ENCODE measurements at places on chromosomes 12 and 14. TPM values are rescaled to one million over a fixed set of nuclear protein-coding genes. Genes with fewer than 3 reads are reported as not detected.

OR4K1 gene
- total RNA-seq = not detected

FAM181A gene
- total RNA-seq = not detected

EIF2S3B gene
- total RNA-seq = not detected

DNA sequence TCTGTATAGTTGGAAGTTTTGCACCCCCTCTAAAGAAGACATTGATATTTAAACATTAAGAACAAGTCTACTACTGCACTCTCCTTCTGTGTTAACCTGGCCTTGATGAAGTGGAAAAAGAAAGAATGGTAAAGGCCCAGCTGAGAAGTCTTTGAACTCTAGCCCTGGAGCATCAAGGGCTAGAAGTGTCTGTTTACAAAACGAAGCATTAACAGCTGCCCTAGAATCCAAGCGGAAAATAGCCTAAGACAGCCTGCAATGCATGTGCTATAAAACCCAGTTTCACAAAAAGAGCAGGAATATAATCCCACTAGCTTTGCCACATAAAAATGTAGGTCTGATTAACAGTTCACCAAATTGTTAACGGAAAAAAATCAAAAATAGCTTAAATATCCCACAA lies 60.5 kb downstream of the NUMB start:
- peaks cover 3% of the 10 kb centered on the region for H3K4me1 ChIP-seq
- H3K27ac ChIP-seq = no peak overlapping the region
- H3K27me3 ChIP-seq = no peaks in the 10 kb centered on the region
- H3K4me3 ChIP-seq = no peak overlapping the region
- DNase-seq = no peak

DNA sequence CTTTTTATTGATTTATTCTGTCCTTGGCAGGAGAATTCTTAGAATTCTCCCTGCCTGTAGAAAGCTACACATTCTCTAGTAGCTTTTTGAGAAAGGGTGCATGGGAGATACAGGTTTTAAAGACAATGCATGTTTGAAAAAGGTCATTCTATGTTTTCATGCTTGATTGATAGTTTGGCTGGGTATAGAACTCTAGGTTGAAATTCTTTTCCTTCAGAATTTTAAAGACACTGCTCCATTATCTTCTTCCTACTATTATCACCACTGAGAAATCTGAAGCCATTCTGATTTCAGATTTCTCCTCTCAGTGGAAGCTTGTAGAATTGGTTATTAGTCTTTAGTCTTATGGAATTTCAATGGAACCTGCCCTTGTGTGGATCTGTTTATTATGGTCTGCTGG lies 14.0 kb downstream of the ATF7IP start:
- no peak for DNase-seq
- no peaks in the 10 kb centered on the region for H3K4me1 ChIP-seq
- no peak overlapping the region for H3K4me3 ChIP-seq
- H3K36me3 ChIP-seq = no peaks in the 10 kb centered on the region
- no peak overlapping the region for H3K27ac ChIP-seq

All from tibial nerve (tissue), 4 donors.